Uterine smooth muscle cell (primary cell): ENCODE measurements at places on chromosomes 16 and 17. TPM values are rescaled to one million over a fixed set of nuclear protein-coding genes. Genes with fewer than 3 reads are reported as not detected.

Gene MMP28
- total RNA-seq: 0.33 and 0.37 TPM in 2 replicates

Gene MRC2
- total RNA-seq: 208 and 563 TPM in 2 replicates

Gene KRTAP4-6
- not detected in 2 replicates for total RNA-seq

Gene CCL7
- total RNA-seq: 0.89 TPM in 1 of 2 replicates, not detected in the other

Gene TBC1D3L
- 2.1 and 3.9 TPM in 2 replicates for total RNA-seq

Gene CHST4
- not detected in 2 replicates for total RNA-seq

Gene PYY
- not detected in 2 replicates for total RNA-seq

Gene CSH2
- under 0.01 TPM in 1 of 2 replicates, not detected in the other for total RNA-seq

Gene CACNA1G
- 0.11 and 0.12 TPM in 2 replicates for total RNA-seq

Gene COX6A2
- total RNA-seq: not detected in 2 replicates

Gene OR1A2
- not detected in 2 replicates for total RNA-seq

Gene PRSS22
- 0.12 and 1.5 TPM in 2 replicates for total RNA-seq

Gene MYO15B
- 6.3 and 9.4 TPM in 2 replicates for total RNA-seq
